ENCODE measurements at places on chromosomes 2 and 18.

- no peak for DNase-seq
Measured at GRCh38 chr2:226993171-226993570, 157.3 kb downstream of the RHBDD1 start.

- no peak for DNase-seq
Measured at GRCh38 chr2:241857041-241857541, 1.6 kb downstream of the PDCD1 start.

- no peak for DNase-seq
Measured at GRCh38 chr2:197601726-197602125, 73.7 kb downstream of the RFTN2 start.

- no peak for DNase-seq
Measured at GRCh38 chr18:47635416-47635815, 295.0 kb downstream of the SMAD2 start.

DNA sequence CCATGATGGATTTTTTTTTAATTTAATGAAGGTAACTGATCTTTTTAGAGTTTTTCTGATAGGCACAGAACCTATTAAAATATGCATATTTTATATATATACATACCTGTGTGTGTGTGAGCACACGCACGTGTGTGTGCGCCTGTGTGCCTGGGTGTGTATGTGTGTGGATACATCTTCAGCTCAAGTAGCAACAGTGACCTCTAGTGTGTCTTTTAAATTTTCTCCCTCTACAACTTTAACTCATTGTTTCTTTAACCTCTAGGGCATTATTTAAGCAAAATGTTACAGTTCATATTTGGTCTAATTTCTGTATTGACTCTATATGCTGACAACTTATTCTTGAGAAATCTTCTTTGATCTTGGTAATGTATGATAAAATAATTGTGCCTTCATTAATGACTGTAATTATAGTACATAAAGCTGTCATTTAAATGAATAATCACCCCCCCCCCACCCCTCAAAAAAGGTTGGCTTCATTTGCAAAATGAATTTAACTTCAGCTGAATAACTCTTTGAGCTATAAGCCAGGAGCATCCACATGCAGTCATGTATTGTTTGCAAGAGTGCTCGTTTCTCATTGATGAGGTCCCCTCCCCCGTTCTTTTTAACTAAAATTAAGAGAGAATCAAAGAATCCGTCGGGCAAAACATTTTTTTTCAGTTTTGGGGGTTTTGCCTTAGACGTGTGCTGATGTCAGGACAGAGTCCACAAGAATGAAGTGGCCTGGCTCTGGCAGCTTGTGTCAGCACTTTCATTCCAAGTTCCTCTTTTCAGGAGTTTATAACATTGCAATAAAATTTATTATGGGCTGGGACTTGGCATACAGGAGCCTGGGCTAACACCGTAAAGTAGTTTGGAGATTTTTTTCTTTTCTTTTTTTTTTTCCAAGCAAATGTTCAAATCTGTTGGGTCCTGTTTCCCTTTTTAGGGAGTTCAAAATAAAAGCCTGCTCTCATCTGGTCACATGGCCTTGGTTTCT lies 80.0 kb downstream of the ETAA1 start:
- no peak for DNase-seq

GRCh38 chr18:59067873-59068272 lies 71.8 kb upstream of the SEC11C start:
- no peak for DNase-seq

GRCh38 chr2:133477616-133477990 lies 90.7 kb downstream of the NCKAP5 start:
- no peak for DNase-seq

DNA sequence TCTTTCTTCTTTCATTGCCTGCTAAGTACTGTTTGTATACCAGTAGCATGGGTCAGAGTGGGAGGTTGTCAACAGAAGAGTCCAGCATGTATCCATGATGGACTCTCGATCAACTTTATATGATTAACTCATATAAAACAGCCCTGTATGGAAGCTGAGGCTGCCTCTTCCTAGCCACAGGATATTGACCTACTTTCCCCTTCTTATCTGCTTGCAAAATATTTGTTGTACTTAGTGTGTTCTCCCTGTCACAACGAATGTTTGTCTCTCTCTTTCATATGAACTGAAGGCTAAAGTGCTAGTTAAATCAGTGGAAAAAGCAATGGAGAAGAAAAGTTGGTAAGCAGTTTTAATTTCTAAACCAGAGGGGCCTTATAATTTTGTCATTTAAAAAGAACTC lies 17.8 kb downstream of the MYO1B start:
- DNase-seq: no peak

DNA sequence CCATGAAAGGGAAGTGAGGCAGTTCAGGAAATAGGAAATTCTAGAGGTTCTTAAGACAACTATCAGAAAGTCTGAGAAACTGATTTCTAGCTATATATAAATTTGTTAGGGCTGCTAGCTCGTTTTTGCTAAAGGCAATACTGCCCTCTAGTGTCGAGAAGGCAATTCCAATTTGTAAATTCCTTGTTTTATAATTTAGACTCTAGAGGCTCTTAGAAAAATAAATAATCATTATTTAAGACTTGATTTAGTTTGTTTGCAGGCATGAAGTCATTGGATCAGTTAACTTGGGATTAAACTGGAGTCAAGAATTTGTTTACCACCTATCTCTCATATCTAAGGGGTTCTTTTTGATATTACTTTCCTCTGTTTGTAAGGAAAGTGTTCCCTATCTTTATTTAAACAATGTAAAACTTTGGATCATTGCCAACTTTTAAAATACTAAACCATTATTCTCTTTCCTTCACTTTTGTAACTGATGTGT lies 66.2 kb downstream of the ACVR2A start:
- no peak for DNase-seq

DNA sequence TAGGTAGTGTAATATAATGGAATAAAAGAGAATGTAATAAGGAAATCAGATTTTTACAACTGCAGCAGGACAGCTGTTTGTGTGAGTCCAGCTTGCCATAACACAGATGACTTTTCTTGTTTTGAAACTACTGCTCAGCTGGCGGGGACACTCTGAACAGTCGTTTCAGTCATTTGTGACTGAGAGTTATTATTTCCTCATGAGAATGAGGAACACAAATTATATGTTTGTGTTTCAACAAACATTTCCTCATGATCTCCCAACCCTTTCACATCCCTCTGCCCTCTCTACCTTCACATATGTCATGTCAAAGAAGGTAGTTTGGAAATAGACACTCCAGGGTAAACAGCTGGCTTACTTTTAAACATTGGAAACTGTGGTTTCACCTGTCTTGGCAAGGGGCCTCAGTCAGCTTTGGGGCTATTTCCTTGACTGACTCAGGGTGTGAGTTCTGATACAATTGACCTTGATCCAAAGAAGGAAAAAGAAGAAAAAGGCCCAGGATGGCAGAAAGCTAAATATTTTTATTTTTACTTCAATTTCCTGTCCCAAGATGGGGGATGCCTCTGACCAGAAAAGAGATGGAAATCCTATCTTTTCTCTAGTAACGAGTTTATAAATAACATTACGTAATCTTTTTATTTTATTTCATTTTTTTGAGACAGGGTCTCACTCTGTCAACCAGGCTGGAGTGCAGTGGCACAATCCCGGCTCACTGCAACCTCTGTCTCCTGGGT lies 593 bp downstream of the SP140L start:
- DNase-seq: no peak

DNA sequence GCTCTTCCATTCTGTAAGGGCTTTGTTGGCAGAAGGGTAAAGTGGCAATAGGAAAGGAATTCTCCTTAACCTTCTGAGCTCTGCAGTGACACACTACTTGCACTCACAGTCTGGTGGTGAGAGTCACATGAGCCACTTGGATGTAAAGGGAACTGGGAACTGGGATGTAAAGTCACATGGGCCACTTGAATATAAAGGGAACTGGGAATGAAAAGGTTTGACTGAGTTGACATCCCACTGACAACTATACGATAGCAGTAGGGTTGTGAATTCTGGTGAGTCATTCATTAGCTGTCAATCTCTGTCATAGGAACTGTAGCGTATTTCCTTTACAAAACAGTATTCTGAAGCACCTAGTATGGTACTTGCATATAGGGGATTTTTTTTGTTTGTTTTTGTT lies 5.5 kb downstream of the RPE start:
- DNase-seq: no peak

GRCh38 chr2:239271471-239271870 lies 129.3 kb downstream of the HDAC4 start:
- no peak for DNase-seq

DNA sequence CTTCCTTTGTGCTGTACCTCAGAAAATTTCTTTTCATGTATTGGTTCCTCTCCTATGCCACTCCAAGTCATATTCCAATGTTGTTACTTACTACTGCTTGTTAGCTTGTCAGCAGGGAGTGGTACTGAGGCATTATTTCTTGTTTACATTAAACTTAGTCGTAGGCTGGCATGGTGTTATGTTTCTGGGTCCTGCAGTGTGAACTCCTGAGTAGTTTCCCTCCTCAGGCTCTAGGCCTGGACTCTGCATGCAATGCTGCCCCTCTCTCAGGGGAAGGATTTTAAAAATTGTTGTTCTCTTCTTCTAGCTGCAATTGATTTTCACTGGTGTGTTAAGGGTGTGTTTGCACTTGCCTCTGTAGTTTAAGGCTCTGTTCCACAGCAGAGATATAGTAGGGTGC lies 671.6 kb downstream of the PLCL1 start:
- DNase-seq: no peak

- no peak for DNase-seq
Measured at GRCh38 chr2:236238751-236239150, 25.5 kb downstream of the ASB18 start.

DNA sequence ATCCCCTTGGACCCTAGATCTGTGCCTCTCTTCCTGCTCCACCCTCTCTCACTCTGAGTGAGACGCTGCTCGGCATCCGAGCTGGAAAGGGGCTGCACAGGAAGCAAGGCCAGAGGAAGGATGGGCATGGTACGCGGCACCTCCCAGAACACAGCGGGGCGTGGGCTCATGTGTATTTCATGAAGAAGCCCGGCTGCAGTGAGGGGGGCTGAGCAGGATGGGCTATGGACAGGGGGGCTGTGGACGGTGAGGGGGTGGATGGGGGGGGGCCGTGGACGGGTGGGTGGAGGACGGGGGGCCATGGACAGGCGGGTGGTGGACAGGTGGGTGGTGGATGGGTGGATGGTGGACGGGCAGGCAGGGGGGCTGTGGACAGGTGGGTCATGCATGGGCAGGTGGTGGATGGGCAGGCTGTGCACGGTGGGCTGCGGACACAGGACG lies 28.5 kb downstream of the SLC66A2 start:
- DNase-seq: no peak

DNA sequence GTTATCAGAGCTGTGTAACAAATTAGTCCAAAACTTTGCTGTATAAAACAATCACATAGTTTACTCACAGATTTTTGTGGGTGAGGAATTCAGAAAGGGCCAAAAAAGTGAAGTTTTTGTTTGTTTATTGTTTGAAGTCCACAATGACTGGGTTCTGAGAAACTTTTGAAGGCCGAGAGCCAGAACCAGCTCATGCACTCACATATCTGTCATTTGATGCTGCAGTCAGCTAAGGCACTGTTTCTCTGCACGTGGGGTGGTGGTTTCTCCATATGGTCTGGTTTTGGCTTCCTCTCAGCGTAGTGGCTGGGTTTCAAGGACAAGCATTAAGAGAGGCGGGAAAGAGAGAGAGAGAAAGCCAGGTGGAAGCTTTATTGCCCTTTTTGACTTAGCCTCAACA lies 131.8 kb downstream of the TWIST2 start:
- no peak for DNase-seq

DNA sequence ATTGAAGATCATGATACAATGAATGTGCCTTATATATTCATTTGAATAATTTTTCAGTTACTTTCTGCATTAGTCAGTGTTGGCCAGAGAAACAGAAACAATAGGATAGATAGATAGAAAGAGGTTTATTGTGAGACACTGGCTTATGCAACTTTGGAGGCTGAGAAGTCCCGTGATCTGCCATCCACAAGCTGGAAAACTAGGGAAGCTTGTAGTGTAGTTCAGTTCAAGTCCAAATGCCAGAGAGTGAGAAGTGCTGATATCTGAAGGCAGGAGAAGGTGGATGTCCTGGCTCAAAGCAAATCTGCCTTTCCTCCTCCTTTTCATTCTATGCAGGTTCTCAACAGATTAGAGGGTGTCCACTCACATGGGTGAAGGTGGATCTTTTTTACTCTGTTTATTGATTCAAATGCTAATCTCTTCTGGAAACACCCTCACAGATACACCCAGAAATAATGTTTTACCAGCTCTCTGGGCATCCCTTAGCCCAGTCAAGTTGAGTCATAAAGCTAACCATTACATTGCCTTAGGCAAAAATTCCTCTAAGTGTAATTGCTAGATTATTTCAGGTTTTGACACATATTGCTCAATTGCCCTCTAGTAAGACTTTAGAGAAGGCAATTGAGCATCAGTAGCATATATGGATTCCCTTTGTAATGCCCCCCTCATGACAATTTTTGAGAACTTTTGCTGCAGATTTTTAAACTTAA lies 341.4 kb downstream of the LPIN1 start:
- DNase-seq: no peak

DNA sequence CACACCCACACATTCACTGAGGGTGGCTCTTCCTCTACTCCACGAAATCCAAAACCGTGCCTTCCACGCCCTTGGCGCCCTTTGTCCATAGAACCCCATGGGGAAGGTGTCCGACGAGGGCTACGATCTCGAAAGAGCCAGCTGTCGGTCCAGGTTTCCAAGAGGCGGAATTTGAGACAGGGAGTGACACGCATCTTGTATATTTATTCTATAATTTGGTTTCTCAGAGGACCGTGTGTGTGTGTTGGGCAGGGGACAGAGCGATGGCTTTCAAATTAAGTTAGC lies 726 bp downstream of the C2orf69 start:
- no peak for DNase-seq

DNA sequence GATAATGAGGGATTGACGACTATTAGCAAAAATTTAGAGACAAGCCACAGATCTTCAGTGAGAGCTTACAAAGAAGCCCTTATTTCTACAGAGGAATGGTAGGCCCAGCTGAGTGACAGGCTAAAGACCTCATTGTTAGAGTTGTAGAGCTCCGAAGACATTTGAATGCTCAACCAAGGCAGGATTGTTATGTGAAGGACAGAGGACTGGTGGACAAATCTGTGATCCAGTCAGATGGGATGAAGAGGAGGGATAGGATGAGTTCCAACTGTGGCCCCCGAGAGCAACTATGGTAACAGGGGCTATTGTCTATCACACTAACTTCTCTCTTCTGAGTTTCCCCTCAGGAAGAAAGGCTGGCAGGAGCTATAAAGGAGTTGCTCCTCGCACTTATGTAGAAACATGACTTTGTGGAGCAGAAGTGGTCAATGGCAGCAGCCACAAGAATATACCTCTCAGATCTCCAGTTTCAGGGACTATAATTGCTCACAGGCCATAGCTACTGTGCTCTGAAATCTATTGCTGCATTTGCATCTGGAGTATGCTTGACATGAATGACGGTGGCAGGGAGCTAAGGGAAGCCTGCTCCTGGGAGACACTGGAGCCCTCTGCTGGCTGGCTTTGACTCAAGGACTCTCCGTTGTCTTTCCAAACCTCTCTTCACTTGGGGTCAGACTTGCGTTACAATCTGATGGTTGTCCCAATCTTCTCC lies 50.3 kb upstream of the GREB1L start:
- DNase-seq: no peak

- DNase-seq: no peak
Measured at GRCh38 chr2:216084547-216084946, 2.8 kb downstream of the TMEM169 start.

Data from stimulated activated CD8-positive, alpha-beta memory T cell treated with anti-CD3 and anti-CD28 coated beads, Interleukin-4, amount 100 ng/mL, for 1 hour (primary cell).